ENCODE measurements at places on chromosomes 5 and 9.
A peak's percentile ranks its signal among the peaks of the same experiment; 100 is the strongest.

DNA sequence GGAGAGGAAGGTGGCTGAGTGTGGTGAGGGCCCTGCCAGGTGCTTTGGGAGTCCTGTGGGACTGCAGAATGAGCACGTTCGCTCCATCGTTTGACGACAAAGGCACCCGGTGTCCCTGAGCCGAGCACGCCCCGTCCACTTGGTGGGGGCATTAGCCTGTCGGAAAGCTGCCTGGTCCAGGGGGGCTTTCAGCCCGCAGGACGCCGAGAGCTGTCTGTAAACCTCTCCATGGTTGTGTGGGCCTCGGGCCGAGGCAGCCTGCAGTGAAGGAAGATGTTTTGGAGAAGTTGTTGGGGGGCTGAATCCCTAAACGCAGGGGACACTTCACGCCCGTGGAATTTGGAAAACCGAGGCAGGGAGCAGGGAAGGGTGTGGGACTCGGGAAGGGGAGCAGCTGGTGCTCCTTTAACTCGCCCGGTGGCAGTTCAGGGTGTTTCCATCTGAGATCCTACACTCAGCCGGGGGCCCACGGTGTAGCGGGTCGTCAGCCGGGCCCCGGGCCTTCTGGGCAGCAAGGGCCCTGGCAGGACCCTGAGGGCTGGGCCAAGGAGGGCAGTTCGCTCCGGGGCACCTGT lies 53.8 kb downstream of the MRPL36 start:
- DNase-seq: no peak

DNA sequence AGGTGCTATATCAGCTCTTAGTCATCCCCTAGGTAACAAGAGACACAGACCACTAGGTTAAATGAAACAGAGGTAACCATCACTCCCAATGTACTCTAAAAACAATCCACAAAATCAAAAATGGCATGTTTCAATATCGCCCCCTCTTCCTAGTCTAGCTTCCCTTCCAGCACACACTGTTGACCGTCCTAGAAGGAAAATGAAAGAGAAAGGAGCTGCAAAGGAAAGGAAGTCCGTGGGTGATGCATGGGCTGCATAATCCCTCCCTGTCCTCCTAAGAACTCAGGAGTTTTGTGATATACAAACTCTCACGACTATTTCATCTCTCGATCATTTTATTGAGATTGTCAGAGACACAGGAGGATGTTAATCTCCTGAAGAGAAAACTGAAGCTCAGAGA lies 101.6 kb downstream of the RFK start:
- DNase-seq: no peak

GRCh38 chr5:62718324-62718723 lies 139.7 kb downstream of the LRRC70 start:
- no peak for DNase-seq

- no peak for DNase-seq
Observed at GRCh38 chr5:53023969-53024368, 34.8 kb downstream of the ITGA2 start.

- DNase-seq: no peak
Observed at GRCh38 chr5:2201832-2202231, 319.1 kb upstream of the IRX4 start.

DNA sequence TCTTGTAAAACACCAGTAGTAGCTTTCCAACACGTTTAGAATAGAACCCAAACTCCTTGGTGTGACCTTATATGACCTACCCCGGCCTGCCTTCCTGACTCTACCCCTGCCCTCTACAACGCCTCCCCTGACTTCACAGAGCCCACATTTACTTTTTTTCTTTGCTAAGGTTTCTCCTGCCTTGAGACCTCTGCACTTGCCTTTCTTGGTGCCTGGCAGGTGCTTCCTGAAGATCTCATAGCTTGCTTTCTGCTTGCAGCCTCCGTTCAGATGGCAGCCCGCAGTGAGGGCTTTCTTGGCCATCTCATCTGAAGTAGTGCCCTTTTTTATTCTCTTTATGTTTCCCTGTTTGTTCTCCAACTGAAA lies 24.3 kb downstream of the NUP214 start:
- DNase-seq: no peak

GRCh38 chr5:167861928-167862426 lies 429.5 kb upstream of the WWC1 start:
- no peak for DNase-seq

DNA sequence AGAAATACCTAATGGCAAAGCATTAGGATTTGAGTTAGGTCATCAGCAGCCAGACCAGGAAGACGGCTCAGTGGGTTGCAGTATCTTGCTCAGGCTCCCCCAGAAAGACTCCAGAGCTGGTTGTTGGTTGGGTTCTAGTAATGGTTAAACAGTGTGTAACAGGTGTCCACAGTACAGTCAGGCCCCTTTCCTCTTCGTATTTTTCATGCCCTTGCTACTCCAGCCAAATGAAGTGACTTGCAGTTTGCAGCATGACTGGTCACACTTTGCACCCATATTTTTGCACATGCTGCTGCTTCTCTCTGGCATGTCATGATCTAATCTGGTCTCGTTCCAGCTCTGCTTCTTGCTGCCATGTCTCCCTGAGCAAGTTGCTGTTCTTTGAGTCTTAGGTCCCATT lies 60.6 kb upstream of the TRPC7 start:
- no peak for DNase-seq

GRCh38 chr9:98532574-98532973 lies 176.2 kb downstream of the GABBR2 start:
- DNase-seq: no peak

- peak; percentile 56 for DNase-seq
Observed at GRCh38 chr9:87850391-87850790, 32.3 kb upstream of the SPATA31E1 start.

DNA sequence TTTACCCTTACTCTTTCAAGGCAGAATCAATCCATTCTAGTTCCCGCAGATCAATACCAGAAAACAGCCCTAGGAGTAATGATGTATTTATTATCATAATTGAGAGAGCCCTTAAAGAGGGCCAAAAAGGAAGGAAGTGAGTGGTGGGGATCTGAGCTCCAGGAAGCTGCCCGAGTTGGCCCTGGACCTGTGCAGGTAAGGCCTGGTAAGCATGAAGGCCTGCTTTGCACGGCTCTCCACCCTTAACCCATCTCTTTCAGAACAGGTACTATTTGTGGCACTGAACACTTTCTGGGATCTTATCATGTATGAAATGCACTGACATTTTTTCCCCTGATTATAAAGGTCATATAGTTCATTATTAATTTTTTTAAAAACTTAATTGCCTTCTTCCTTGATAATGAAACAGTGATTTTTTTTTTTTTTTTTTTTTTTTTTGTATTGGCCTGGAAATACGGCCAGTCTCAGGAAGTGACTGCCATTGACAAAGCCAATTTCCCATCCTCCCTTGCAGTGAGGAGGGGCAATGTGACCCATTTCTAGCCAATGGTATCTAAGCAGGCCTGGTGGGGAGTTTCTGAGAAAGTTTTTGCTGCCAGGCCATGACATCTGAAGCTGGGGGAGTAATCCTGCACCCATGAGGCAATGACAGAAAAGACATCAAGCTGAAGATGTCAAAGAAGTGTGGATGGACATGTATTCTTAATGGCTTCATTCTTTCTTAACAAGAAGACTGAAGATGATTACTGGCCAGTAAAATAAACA lies 6.3 kb upstream of the MVB12B start:
- no peak for DNase-seq

- no peak for DNase-seq
Observed at GRCh38 chr9:107033966-107034365, 171.0 kb downstream of the ZNF462 start.

DNA sequence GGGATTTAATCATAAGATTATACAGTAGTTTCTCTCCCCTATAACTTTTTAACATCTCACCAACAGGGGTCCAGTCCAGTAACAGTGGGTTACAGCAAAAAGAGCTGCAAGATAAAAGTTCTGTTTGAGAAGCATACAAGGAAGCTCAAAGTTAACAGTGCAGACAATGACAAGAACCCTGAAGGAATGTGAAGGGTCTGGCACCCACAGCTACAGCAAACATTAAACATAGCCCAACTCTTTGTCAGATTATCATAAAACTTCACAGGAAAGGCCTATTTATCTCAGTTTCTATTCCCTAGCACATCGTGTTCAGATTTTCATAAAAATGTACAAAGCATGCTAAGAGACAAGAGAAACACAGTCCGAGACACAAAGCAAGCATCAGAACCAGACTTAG lies 309.4 kb downstream of the DIRAS2 start:
- no peak for DNase-seq

DNA sequence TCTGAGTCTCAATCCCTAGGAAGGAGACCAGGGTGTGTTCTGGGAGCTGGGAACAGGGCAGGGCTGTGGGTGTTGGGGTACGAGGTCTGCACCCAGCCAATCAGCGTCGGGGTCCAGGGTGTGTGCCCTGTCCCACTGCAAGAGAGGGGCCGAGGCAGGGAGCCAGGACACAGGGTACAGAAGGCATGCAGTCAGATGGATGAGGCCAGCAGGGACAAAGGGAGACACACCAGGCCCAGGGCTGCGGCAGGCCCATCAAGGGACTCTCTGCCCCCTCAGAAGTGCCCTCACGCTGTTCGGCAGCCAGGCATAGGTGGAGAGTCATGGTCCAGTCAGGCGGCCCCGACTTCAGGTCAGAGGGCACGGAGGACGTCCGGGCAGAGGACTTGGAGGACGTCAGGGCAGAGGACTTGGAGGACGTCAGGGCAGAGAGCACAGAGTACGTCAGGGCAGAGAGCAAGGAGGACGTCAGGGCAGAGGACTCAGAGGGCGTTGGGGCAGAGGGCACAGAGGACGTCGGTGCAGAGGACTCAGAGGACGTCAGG lies 28.8 kb upstream of the ADAMTS2 start:
- no peak for DNase-seq

DNA sequence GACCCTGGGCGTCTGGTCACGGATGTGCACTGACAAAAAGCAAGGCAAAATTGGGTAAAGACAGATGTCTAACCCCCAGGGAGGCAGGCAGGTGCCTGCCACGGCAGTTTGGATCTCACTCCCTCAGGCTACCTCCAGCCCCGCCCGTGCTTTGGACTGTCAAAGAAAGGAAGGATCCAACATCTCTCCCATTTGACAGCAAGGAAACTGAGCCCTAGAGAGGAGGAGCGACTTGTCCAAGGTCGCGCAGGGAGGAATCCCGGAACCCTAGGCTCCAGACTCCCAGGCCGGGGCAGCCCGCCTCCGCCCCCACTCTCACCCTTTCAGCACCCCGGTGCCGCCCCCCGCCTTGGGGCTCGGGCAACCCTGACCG lies 376 bp downstream of the GOLGA1 start:
- DNase-seq: no peak

DNA sequence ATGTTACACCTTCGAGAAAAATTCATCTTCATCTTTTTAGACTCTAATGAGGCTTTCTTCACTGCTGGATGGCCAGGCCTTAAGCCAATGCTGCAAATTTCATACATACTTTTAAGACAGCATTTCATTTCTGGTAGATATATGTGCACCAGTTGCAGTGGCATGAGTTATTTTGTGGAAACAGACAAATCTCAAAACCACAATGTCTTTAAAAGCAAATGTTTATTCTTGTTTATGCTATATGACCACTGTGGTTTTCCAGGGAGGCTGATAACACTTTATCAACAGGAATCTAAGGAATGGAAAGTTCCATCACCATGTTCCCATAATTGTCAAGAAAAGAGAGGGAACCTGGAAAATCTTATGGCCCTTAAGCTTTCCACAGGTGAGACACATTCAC lies 27.7 kb downstream of the CDH9 start:
- no peak for DNase-seq

- no peak for DNase-seq
Observed at GRCh38 chr5:10331341-10331796, 22.1 kb upstream of the MARCHF6 start.

DNA sequence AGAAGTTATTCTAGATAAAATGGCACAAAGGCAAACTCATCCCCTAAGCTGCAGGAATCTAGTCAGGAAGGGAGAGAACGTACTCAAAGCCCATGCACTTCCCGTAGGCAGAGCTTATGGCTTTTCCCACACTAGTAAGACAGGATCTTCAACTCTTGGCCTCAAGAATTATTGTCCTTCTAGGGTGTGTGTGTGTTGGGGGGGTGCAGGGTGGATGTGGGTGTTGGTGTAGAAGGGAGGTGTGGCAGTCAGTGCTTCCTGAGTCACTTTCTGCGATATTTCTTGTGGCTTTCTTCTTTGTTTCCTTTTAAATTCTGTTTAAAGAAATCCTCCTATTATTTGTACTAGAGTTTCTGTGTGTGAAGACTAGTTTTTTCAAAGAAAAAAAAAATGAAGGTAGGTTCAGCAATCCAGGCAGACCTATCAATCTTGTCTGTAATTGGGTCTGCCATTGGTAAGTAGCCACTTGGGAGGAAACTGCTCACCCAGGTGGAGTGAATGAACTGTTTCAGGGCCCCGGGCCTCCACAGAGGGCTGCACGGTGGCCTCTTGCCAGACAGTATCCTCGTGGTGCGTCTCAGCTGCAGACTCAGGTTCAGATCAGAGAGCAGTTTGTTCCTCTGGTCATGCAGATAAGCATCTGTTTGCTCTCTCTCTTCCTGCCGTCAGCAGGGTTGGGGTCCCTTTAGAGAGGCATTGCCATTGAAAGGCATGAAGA lies 131.9 kb downstream of the NPR3 start:
- DNase-seq: no peak

GRCh38 chr5:141841378-141842180 lies 36.6 kb downstream of the PCDH1 start:
- no peak for DNase-seq

DNA sequence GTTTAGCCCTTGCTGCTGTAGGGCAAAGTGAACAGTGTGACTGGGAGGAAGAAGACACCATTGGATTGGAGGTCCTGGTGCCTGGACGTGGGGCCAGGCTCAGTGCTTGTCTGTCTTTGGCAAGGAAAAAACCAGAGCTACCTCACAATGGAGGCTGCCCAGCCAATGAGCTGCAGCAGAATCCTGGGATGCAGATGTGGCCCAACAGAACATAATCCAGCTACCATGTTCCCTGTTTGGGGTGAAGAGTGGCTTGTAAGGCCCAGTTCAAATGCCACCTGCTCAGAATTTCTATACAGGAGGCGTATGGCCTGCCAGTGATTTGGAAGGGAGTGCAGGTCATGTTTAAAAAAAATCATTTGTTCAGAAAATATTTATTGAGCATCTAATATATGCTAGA lies at the start of gene SLC36A3:
Gene SLC36A3 (minus strand): TSS at position 101 of the 400 bp plus-strand sequence. CDS start 412 bp downstream, outside the sequence.
- DNase-seq: no peak

- DNase-seq: no peak
Observed at GRCh38 chr5:143562935-143563334, 159.4 kb upstream of the NR3C1 start.

DNA sequence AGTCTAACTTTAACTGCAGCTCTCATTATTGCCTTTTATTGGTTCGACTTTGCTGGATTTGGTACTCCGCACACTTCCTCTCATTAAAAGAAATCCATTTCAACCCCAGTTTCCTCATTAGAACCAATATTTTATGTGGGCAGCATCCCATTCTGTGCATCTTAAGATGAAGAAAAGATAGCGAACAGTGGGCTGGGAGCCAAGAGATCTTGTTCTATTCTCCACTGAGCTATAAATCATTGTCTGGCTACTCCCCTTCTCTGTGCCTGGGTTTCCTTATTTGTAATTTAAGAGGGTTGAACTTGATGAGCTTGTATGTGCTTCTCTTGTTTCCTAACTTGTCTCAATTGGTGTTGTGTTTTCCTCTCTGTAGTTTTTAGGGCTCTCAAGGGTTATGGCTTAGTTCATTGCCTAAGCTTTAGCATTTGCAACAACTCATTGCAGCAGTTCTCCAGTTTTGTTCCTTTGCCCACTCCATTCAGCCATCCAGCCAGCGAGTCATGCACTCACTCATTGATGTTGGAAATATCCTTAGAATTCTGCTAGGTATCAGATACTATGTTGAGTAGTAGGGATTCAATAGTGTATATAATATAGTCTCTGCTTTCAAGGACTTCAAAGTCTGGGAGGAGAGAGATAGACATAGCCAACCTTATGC lies 273.3 kb upstream of the TNC start:
- no peak for DNase-seq

GRCh38 chr9:7377489-7377888 lies 422.1 kb downstream of the DMAC1 start:
- no peak for DNase-seq

- DNase-seq: no peak
Observed at GRCh38 chr5:165232509-165233028, 1727.2 kb downstream of the MAT2B start.
